ENCODE measurements at places on chromosomes 11 and 22.

GRCh38 chr11:109511598-109511997, 89.6 kb downstream of the C11orf87 start:
- DNase-seq: no peak

DNA sequence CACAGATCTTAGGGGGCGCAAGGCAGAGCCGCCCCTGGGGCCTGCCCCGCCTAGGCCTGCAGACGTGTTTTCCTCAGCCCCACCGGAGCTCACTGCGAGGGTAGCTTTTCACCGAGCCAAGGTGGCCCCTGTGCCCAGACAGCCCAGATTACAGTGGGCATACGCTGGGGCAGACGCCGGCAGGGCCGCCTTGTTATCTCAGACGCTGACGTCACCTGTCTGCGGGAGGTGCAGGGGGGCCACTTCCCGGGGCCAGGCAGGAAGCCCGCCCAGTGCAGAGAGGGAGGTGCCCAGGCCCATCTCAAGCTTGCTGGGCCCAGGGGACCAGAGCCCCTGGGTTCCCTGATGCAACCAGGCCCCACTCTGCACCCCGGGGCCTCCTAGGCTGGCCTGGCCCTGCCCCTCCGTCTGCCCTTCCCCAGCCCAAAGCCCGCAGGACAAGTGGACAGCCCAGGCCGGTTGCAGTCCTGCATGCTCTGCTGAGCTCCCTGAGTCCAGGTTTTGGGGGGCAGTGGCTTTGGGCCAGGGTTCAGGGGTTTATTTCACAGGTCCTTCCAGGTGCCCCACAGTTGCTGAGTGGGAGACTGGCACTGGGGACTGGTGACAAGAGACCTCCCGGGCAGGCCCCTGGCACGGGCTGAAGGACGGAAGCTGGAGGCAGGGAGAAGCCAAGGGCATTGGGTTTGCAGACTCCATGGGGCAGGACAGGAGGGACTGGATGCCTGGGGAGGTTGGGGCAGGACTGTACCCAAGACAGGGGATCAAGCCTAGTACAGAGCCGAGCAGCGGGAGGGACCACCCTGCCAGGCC, 38.6 kb downstream of the IGF2 start:
- DNase-seq: no peak

- DNase-seq: no peak
These were observed 141.7 kb downstream of the COMMD9 start for GRCh38 chr11:36147491-36147890.

GRCh38 chr22:47100646-47101200, 338.3 kb downstream of the TBC1D22A start:
- DNase-seq: no peak

GRCh38 chr11:132475026-132475425, 1057.3 kb downstream of the OPCML start:
- DNase-seq: no peak

- DNase-seq: no peak
These were observed 8.0 kb downstream of the RAC2 start for GRCh38 chr22:37235897-37236607.

GRCh38 chr22:50529416-50529896, 356 bp downstream of the TYMP start:
- DNase-seq: no peak

- no peak for DNase-seq
These were observed 313.6 kb downstream of the ETS1 start for GRCh38 chr11:128273736-128274135.

GRCh38 chr11:10762185-10762584, 11.1 kb downstream of the CTR9 start:
- no peak for DNase-seq

DNA sequence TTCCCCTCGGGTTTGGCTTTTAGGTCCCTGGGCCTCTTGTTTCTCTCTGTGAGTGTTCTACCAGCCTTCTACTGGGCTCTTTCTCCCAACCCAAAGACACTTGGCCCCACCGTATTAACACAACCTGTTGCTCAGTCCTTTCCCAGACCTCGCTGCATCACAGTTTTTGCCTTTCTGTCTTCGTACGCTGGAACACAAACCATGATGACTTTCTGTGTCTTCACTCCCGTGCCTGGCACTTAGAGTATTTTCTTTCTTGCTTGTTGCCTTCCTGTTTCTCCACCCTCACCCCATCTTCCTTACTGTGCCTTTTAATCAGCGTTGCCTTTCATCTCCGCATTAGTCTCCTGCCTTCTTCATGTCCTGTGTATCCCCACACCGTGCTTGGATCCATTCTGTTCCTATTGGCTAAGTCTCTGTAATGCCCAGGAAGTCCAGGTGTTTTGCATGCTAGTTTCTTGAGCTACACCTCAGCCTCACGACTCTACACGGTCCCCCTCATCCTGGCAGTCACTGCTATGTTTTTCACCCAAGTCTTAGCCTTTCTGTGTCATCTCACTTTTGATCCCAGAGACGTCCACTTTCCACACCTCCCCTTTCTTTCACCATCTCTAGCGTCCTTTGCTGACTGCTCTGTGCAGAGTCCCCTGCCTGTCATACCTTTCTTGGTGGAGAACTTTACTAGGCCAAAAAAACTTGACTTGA, 1.6 kb downstream of the MARK2 start:
- DNase-seq: no peak

DNA sequence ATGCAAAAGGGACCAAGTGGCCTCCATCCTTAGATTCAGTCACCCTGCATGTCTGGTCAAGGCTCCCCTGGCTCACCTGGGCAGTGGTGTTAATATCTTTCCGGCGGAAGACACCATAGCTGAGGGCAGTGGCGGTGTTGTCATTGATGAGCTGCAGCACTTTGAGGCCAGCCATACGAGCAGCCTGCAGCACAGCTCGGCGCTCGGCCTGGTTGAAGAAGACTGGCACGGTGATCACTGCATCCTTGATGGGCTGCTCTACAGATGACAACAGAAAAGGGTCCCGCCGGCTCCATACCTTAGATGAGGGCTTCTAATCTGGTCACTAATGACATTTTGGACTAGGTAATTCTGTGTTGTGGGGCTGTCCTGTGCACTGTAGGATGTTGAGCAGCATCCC, 2.6 kb downstream of the HYOU1 start:
- DNase-seq: no peak

DNA sequence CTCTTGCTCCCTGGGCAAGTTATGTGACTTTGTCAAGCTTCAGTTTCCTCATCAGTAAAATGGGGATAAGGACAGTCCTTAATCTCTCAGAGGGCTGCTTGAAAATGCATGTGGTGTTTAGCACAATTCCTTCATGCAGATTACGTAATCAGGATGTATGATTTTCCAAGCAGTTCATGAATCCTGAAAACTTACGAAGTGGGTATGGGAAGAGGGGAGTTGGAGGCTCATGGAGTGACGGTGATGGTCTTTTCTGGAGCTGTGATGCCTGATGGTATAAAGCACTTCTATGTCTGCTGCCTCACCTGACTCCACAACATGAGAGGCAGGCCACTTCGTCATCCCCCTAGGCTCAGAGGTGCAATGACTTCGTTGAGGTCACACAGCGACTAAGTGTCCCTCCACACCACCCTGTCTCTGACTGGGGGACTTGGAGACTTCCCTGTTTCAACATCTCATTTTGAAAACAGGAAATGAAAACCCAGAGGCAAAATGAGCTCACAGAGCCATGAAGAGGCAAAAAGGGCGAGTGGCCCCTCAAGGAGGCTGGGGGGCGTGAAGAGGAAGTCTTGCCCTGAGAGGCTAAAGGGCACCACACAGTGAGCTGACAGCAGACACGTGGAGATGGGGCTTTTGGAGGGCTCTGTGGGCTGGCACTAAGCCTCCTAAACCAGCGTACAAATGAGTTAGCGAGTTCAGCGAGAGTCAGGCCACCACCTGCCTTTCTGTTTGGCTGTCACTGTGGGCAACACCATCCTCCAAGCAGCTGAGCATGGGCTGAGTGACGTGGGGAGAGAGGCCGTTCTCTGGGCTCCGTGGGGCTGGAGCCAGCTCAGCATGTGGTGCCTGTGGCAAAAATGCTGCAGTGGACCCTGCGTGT, 10.1 kb downstream of the MCM5 start:
- DNase-seq: no peak

- no peak for DNase-seq
These were observed 149.9 kb downstream of the PKNOX2 start for GRCh38 chr11:125314276-125315078.

- no peak for DNase-seq
These were observed 163.3 kb downstream of the FBXO7 start for GRCh38 chr22:32637951-32638350.
